ENCODE measurements at places on chromosomes 7 and 10.

DNA sequence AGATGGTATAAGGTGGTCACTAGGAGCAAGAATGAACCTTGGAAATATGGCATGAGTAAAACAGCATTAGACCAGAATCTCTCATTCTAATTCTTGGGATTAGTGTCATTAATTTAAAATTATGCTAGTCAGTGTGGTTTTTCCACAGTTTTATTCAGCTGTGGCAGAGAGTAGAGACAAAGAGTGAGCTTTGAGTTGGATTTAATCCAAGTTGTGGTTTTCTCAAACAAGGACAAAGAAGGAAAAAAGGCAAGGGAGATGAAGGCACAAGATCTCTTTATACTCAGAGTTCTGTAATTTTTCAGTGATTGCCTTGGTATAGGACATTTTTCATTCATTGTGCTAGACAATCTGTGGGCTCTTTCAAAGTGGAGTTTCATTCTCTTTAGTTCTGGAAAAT, 28.2 kb upstream of the AKAP9 start:
- DNase-seq, result no peak

GRCh38 chr10:98415731-98416119, 743 bp upstream of the PYROXD2 start:
- no peak for DNase-seq

DNA sequence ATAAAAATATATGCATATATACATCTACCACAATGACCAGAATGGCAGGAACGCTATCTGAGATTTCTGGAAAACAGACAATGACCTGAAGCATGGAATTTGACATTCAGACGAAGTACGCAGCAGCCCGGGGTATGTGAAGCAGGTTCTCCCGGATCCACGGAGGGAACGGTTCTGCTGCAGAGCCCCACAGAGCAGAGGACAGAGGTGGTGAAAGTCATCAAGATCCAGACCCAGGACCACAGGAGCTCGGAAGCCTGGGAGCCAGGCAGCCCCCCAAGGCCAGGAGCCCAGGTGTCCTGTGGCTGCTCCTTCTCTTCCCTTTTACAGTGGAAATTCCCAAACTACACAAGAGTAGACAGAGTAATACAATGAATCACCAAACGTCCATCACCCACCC, 42.1 kb upstream of the DNAAF5 start:
- no peak for DNase-seq

DNA sequence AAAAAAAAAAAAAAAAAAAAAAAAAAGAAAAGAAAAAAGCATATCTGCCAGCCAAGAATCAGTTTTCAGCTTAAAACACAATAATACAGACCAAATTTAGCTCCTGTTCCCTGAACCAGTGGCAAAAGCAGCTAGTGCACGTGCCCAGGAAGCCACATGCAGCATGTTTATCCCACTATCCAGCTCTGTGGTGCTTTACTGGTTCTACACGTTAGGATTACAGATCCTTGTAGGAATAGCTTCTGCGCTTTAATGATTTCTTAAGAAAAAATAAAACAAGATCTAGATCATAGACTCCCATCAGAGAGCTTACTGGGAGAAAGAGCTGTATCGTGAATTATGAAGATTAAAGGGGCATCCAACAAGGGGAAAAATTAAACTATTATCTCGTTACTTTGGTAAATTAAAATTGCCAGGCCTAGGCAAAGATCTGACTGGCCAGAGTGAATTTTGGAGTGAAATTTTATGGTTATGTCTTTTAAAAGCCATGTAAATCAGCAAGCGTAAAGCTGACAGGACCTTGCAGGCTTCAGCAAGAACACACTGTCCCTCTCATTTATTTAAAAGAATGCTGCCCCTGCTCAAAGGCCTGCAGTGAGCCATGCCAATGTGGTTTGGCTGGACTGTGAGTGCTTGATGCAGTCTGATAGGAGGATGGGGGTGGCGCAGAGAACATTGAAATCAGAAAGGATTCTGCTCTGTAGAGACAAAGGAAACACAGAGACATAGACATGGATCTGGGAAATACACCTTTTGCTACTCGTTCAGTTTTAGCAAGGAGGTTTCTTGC, 177.3 kb upstream of the PHYHIPL start:
- DNase-seq, result no peak

- DNase-seq, result no peak
Measured at GRCh38 chr7:74612015-74612829, 45.3 kb upstream of the GTF2I start.

DNA sequence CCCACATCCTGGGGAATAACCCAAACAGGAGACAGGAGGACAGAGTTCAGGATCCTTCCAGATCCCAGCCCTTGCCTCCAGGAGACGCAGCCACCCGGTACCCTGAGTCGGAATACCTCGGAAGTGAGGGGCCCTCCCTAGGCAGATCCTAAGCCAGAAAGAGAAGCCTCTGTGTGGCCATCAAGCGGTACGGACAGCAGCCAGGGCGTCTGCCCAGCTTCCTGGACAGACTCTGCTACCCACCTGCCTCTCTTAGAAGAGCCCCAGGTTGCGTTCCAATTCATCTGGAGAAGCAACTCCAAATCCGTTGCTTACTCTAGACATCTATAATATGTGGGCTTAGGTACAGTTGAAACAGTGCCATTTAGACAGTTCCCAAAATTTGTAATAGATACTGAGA, 220.2 kb upstream of the SH2B2 start:
- no peak for DNase-seq

- no peak for DNase-seq
Measured at GRCh38 chr7:111528331-111528730, 34.0 kb downstream of the IMMP2L start.

- DNase-seq, result no peak
Measured at GRCh38 chr7:105327201-105327600, 61.5 kb downstream of the SRPK2 start.

DNA sequence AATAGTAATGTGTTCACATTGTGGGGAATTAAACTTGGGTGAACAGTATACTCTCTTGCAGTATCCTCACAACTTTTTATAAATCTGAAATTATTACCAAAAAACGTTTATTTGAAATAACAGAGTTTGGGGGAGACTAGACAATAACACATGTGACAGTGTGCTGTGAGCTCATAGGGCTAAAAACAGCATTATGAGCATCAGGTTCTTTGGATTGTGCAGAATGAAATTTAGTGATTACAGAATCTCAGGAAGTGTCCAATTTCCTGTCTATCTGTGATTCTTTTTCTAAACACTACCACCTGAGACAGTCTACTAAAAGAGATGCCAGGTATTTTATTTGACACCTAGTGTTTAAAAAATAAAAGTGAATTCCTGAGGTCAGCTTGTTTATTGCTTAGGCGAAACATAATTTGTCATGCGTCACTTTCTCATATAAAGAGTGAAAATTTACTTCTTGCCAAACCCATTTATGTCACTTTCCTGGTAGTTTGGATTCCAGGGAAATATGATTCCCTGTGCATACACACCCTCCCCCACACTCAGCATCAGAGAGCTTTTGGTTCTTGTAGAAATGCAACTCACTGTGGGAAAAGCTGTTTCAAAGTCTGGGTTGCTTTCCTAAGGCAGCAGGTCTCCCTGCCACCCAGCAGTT, 71.2 kb downstream of the AOAH start:
- DNase-seq, result no peak

DNA sequence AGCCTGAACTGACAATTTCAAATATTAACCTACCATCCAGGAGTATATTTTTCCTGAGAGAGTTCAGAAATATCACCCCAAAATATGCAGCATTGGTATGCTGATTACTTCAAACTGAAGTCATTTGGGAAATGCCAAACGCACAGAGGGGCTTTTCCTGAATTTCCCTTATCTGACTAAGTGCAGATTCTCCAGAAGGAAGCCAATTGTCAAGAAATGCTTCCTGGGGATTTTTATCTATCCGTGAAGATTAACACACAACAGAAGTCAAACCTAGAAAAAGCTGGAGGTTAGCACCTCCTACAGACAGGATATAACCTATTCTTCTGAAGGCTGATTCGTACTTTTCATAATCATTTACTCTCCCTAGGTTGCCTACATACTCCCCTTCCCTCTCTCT, 91.0 kb downstream of the AKR1D1 start:
- DNase-seq, result no peak

DNA sequence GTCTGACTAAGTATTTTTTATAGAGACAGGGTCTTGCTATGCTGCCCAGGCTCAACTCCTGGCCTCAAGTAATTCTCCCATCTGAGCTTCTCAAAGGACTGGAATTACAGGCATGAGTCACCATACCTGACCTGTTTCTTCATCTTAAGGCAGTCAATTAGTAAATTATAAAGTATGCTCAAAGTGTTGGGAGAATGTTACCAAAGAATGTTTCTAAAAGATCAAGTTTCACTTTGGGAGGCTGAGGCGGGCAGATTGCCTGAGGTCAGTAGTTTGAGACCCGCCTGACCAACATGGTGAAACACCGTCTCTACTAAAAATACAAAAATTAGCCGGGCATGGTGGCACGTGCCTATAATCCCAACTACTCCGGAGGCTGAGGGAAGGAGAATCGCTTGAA, 117.0 kb downstream of the ALOX5 start:
- DNase-seq, result no peak

GRCh38 chr7:56811081-56811480, 321.2 kb downstream of the ZNF479 start:
- no peak for DNase-seq

DNA sequence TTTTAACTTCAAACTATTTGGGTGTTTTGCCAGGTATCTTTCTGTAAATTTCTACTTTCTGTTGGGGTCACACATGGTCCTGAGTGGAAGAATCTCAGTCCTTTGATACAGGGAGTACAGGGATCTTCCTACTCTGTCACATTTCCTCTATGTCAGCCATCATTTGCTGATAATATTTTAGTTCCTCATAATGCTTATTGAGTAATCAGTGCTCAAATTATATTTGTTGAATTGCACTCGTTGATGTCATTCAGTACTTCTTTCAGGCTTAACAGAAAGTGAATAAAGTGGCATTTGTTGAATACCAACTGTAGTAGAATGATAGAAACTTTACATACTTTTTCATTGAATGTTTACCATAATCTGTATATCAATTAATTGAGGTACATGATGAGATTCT, 31.9 kb downstream of the WDR11 start:
- no peak for DNase-seq

Data from activated CD4-positive, alpha-beta T cell treated with anti-CD3 and anti-CD28 coated beads for 4 hours (primary cell).